ENCODE measurements at places on chromosomes 6 and 20. TPM values are rescaled to one million over a fixed set of nuclear protein-coding genes. Genes with fewer than 3 reads are reported as not detected.

Gene SPDEF
- total RNA-seq, result not detected

Gene PRICKLE4
- total RNA-seq, result not detected

Gene PTCRA
- total RNA-seq, result not detected

GRCh38 chr6:75363304-75363703, 78.7 kb upstream of the TMEM30A start:
- DNase-seq, result no peak

GRCh38 chr20:49426873-49427272, 55.6 kb downstream of the KCNB1 start:
- DNase-seq, result no peak

DNA sequence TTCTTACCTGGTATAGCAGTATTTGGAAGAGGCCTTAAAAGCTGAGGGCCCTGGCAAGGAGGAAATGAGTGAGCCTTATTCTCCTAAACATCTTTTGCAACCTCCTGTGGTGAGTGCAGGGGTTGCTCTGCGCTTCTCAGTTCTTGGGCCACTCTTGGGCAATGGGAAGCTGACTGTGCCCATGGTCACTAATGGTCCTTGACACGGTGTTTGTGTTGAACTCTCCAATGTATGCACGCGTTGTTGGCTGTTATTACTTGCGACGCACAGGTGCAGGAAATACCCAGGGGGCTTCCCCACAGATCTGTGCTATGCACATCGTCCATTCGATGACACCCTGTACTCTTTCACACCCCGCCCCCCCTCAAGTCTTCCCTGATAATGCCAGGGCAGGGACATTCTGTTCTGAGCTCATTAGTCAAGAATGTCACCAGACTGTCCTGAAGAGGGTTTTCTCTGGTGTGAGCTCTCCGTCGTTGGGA, 79.7 kb downstream of the EDN1 start:
- DNase-seq, result no peak

Data from HFFc6 (cell line).